Fibroblast of skin of right quadriceps (primary cell): ENCODE measurements at places on chromosomes 16 and 17.

- peak; percentile 82 for DNase-seq
These were observed 4.7 kb upstream of the KRTAP3-1 start for GRCh38 chr17:41013606-41014005.

DNA sequence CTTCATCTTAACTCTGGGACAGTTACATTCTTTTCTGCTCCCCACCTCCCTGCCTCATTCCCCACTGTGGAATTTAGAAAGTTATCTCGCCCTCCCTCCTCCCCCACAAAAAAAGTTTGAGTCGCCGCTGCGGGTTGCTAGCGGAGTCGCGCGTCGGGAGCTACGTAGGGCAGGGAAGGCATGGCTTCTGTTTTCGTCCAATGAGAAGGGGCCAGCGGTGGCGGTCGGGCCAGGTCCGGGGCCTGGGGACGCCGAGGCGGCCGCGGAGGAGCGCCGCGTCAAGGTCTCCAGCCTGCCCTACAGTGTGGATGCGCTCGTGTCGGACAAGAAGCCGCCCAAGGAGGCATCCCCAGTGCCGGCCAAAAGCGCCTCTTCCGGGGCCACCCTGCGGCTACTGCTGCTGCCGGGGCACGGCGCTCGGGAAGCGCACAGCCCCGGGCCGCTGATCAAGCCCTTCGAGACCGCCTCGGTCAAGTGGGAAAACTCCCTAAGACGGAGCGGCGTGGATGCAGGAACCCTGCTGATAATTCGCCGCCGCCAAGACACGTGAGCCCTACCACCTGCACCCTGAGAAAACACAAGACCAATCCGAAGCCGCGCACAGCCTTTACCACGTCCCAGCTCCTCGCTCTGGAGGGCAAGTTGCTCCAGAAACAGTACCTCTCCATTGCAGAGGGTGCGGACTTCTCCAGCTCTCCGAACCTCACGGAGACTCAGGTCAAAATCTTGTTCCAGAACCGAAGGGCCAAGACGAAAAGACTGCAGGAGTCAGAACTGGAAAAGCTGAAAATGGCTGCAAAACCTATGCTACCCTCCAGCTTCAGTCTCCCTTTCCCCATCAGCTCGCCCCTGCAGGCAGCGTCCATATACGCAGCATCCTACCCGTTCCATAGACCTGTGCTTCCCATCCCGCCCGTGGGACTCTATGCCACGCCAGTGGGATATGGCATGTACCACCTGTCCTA, 8.9 kb downstream of the OR4D1 start:
- DNase-seq, result no peak

DNA sequence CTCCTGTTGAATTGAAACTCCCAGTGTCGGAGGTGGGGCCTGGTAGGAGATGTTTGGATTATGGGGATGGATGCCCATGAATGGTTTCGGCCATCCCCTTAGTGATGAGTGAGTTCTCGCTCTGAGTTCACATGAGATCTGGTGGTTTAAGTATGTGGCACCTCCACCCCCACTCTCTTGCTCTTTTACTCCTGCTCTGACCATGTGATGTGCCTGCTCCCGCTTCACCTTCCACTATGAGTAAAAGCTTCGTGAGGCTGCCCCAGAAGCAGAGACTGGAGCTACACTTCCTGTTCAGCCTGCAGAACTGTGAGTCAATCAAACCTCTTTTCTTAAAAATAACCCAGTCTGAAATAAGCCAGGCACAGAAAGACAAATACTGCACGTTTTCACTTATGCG, 512.4 kb downstream of the HS3ST4 start:
- no peak for DNase-seq

- peak; percentile 14 for DNase-seq
These were observed 6.6 kb upstream of the KCTD5 start for GRCh38 chr16:2675714-2676113.

DNA sequence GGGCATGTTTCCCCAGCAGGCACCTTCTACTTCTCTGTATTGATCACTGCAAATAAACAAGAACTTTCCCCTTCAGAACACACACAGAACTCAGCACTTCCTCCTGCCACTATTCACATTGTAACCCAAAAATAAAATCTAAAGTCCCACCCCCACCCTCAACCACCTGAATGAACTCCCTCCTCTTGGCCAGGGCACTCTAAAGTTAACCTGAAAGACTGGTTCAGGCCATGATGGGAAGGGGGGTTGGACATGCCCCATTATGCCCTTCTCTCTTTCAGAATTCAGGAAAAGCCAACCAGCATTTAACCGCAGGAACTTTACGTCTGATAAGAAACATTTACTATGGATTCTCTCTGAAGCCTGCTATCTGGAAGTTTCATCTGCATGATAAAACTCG, 27.4 kb upstream of the CCL2 start:
- no peak for DNase-seq

DNA sequence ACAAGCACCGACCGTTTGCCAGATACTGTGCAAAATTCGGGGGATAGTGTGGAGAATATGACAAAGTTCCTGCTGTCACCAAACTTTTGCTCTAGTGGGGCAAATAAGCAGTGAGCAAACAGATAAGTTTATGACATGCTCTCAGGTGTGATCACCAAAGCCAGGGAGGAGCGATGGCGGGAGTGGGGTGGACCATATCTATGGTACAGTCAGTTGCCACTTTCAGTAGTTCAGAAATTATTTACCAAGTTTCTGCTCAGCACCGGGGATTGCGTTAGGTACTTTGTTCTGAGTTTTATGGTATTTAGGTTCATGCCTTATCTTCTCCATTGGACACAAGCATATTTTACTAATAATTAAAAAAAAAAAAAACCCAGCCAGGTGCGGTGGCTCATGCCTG, 11.9 kb downstream of the MSI2 start:
- DNase-seq, result no peak

DNA sequence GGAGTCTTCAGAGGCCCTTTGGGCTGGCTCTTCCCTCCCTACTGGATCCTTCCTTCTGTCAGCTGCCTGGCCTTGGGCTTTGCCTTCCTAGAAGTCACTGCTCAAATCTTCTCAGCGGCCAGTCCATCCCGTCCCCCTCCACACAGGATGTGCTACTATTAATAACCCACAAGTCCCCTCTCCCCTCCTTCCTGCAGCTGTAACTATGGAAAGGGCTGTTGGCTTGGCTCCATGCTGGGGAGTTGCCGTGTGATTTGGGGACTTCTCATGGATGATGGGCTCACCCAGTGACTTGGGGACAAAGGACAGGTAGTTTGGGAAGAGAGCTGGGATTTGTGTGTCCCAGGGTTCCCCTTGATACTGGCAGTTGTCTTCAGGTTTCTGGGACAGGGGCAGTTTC, 19.4 kb downstream of the TMEM94 start:
- peak; percentile 37 for DNase-seq

DNA sequence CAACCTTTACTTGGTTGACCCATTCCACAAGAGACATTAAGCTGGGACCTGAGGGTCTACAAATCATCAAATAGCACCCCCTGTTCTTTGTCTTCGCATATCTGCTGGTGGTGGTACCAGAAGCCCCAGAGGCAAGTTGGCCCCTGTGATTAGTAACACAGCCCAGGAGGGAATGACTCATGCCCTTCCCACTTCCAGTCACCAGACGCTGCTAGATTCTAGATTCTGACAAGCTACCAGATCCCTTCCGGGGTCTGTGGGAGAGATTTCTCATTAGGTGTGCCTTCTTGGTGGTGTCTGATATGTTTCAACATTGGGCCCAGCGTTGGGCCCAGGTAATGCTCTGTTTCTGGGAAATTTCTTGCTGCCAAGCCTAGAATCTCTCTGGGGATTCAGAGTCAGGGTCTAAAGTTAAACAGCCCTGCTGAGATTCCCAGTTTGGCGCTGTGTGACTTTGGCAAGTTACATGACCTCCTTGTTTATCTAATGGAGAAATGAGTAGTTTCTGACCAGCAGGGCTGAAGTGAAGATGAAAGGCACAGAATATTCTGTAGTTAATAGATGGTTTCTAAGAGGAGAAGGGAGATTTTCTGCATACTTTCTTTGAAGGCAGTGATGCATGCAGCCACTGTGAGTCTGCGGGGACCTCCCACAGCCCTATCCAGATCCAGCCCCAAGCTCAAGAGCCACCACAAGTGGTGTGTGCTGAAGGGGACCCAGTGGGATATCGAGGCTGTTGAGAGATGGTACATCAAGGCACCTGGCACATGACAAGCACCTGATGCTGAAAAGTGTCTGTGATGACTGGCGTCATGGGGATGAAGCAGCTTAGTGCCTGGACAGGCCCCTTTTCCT, 3.9 kb downstream of the TRPV2 start:
- DNase-seq, result peak; percentile 88

GRCh38 chr16:22220714-22221113, 14.6 kb downstream of the EEF2K start:
- no peak for DNase-seq

DNA sequence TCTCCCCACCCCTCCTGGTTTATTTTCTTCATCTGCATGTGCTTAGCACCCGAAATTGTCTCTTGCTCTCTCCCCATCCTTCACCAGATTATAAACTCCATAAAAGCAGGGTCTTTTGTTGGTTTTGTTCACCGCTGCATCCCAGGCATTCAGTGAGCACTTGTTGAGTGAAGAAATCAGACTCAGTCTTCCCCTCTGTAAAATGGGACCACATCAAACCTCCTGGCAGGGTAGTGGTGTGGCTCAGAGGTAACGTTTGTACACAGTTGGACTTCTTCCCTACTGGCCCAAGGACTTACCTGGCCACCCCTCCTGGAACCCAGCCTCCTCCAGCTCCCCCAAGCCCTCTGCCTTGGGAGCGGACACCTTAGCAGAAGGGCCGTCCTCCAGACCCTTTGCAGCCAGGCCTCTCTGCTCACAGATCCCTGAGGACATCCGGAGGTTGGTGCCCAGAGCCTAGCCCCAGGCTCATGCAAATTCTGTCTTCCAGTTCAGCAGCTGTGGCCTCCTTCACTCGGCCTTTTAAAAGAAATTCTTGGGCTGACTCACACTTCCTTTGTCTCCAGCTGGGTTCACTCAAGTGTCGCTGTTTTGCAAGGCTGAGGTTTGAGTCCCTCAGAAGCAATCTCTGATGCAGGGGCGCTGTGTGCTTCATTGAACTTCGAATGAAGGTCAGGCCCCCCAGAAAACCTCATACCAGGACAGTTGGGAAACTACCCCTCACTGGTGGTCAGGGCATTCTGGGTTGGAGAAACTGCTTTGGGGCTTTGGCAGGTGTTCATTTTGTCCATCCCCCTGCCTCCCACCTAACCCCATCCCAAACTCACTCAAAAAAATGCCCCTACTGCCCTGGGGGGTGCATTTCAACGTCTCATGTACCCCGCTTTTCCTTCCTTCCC, 16.8 kb upstream of the RMI2 start:
- DNase-seq, result peak; percentile 93

- no peak for DNase-seq
These were observed 412 bp downstream of the FKBP10 start for GRCh38 chr17:41813152-41813680.

GRCh38 chr16:84109598-84110335, 7.0 kb downstream of the MBTPS1 start:
- no peak for DNase-seq

DNA sequence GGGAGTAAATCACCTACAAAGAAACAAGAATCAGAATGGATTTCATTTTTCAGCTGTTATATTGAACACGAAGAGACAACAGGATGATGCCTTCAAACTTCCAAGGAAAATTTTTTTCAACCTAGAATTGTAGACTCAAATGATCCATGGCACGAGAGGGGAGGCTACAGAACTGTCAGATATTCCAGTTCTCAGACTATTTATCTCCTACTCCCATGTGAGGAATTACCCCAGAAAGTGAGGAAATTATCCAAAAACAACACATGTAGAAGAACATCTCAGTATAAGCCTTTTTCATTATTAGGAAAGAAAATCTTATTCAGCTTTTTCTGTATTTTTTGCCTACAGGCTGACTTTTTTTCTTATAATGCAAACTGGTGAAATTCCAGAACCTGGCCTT, 5.5 kb upstream of the ASGR2 start:
- no peak for DNase-seq

GRCh38 chr16:50862818-50863643, 121.1 kb downstream of the CYLD start:
- no peak for DNase-seq

GRCh38 chr17:81404558-81405165, 9.4 kb downstream of the BAHCC1 start:
- no peak for DNase-seq

DNA sequence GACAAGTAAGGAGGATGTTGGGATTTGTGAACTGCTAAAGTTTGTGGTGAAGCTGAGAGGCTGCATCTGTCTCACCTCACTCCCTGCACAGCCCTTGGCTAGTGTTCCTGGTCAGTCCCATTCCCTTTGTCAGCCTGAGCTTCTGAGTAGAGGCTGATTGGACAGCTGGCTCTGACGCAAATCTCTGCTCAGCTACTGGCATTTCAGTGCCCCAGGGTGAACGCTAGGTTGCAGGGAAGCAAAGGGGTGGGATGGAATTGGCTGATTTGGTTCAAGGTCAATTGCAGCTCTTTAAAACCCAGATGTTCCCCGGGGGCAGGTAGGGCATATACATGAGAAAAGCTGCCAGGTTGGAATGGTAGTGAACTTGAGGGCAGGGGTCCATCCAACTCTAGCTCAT, 23.1 kb upstream of the CNOT1 start:
- DNase-seq, result no peak

DNA sequence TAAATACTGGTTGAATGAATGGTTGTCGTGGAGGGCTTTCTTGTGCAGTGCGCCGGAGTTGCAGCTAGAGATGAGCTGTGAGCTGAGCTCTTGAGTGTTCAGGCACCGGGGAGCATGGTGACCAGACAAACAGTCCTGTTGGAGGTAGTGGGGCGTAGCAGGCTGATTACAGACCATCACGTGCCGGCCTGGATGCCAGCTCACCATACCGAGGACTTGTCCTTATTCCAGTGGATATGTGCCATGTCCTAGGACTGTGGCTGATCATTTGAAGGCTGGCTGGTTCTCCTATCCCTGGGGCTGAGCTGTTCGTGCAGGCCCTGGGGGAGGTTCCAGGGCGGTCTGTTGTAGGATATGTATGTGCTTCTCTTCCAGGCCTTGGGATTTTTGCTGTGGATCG, 60.0 kb downstream of the ABCC1 start:
- no peak for DNase-seq

DNA sequence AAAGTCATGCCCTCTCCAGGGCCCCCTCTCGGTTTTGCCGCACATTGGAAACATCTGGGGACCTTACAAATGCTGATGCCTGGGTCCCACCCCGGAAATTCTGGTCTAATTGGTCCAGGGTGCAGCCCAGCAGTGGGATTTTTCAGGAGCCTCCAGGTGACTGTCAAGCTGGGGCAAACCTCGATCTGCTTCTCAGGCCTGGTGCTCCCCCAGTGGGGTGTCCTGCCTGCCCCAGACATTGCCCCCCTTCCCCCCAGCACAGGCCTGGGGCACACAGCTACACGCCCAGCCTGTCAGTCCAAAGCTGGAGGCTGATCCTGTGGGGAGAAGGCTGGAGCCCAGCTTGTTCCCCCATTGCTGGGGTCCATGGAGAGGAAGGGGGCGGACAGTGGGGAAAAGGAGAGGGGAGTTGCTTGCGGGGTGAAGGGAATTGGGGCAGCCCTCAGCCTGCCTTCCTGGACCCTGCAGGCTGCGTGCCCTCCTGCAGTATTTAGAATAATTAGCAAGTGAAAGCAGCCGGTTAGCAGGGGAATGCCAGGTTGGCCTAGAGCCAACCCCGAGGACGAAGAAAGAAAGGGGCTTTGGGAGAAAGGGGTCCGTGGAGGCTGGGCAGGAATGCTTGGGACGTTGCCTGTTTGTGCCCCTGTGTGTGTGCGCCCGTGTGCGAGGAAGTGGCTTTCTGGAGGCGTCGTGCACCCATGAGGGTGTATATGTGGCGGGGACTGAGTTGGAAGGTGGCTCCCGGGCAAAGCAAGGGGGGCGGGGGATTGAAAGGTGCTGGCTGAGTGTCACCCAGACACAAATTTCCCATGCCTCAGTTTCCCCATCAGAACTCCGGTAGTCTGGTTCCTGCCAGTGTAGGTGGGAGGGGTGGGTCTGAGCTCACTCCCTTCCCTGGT, 5.9 kb downstream of the FOXJ1 start:
- DNase-seq, result no peak

GRCh38 chr16:73064212-73064993, 16.5 kb upstream of the ZFHX3 start:
- DNase-seq, result peak; percentile 78
